ENCODE measurements at places on chromosomes 3 and 15.
A peak's percentile ranks its signal among the peaks of the same experiment; 100 is the strongest.

DNA sequence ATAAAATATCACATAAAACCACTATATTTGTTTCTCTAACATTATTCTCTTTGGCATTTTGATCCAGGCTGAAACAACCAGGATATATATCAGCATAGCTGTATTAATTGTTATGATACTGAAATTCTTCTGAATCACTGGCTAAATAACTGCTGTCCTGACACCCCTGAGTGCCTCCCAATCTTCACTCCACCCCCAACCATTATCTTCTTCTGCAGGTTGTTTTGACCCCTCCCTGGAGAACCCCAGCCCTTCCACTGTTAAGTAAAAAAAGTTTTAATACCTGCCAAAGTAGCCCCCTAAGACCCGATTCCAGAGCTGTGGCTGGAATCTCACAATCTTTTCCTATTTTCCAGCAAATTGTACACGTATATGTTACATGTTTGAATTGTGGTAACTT lies 124.1 kb downstream of the DNAH12 start:
- no peak for DNase-seq

DNA sequence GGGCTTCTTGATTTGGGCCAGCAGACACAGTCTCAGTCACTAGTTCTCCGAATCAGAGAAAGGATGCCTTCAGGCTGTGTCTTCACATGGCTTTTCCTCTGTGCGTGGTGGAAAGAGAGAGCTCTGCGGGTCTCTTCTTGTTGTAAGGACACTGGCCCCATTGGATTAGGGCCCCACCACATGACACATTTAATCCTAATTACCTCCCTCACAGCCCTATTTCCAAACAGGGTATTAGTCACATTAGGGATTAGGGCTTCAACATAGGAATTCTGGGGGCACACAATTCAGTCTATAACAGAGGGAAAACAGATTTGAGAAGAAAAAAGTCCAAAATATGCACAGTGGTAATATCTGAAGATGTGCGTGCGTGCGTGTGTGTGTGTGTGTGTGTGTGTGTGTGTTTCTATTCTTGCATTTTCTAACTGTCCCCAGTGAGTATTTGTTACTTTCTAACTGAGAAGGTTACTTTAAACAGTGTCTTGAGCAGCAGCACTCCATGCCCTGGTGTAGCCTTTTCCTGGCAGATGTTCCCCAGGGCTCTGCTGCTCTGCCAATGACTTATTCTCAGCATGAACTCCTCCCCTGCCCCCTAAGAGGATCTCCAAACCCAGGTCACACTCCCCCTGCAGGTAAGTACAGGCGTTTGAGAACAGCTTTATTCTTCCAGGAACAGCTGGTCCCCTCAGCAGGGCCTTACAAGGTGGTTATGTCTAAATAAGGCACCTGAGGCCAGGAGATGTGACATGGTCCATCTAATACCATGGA lies 72.9 kb downstream of the RPL39L start:
- DNase-seq: no peak

DNA sequence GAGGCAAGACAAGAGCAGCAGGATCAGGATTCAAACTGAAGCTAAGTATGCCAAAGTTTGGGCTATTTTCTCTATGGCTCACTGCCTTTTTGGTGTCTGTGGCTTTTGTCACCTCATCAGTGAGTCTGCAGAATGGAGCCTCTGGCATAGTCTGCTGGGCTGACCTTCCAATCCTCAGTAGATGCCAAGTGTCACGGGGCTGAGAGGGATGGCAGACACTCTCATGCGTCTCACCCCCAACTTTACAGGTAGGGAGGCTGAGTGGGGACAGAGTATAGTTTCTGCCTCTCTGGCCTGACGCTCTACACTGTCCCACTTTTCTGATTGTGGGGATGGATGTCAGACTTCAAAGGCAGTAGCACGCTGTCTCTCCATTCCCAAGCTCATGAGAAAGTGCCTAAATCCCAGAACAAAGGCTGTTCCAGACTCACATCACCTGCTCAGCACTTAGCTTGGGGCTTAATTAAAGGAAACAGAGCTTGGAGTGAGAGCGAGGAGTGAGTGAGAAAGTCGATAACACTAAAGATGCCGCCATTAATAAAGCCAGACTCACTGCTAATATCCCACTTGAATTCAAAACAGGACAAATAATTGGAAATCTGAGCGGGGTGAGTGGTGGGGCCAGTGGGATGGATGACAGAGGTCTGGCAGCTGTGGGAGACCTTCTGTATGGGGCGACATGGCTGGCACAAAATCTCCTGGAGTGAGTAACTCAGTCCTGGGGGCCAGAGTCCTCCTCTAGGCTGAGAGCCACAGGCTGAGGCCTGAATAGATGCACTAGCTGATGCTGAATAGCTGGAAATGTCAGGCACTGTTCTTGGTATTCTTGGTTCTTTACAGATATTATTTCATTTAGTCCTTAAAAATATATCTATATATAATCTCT lies 78.4 kb upstream of the MRPS22 start:
- no peak for DNase-seq

DNA sequence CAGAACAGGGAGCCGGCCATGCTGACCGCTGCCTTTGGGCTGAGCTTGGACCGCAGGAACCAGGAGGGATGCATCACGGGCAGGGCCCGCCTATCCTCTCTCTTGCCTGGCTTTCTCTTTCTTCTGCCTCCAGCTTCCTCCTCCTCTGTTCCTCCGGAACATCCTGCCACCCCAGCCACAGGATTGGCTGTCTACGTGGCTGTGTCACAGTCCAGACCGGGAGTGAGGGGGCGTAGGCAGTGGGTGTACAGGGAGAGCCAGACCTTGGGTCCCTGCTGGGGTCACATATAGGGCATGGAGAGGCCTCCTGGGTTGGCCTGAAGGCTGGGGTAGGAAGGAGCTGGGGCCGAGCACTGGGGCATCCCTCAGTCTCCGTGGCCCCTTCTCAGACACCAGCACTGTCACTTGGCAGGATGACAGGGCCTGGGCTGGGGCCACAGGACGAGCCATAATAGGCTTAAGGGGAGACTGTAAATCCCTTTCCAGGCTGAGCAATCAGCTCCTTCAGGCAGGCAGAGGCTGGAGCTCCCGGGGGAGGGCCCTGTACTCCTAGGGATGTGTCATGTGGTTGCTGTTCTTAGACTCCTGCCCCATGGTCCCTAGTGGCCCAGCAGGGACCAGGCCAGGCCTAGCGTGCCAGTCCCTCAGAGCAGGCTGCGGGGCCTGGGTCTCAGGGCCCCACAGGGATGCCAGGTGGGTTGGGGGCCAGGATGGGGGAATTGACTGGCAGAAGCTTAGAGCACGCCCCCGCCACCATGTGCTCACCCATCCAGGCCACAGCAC lies 25.4 kb downstream of the LINGO1 start:
- DNase-seq: no peak

- no peak for DNase-seq
Measured at GRCh38 chr3:132593241-132593946, 3.7 kb upstream of the ACKR4 start.

- DNase-seq: peak; percentile 86
Measured at GRCh38 chr3:47421741-47422649, 41.2 kb downstream of the PTPN23 start.

All from adrenal gland (tissue), 19 donors.